ENCODE measurements at places on chromosomes 13 and 19.
A peak's percentile ranks its signal among the peaks of the same experiment; 100 is the strongest.

DNA sequence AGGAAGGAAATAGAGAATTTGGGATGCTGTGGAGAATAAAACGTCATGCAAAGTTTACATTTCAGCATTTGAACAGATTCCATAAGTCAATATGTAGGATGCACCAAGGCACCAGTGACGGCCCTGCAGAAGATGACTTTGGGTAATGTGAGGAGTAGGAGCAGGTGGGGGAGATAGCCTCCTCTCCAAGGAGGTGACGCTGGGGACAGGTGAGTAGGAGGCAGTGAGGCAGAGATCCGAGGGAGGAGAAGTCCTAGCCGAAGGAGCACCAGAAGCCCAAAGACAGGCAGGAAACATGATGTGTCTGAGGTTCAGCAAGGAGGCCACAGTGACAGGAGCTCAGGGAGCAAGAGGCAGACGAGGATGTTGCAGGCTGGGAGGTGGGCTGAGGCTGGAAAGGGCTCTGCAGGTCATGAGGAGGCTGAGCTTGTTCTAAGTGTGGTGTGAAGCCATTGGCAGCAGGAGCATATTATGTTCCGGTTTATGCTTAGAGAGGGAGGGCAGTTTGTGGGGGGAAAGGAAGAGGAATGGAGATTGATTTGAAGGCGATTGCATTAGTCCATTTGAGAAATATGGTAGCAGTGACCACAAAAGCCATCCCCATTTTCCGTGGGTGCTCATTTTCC lies 55.7 kb upstream of the C1QTNF9 start:
- no peak for DNase-seq

DNA sequence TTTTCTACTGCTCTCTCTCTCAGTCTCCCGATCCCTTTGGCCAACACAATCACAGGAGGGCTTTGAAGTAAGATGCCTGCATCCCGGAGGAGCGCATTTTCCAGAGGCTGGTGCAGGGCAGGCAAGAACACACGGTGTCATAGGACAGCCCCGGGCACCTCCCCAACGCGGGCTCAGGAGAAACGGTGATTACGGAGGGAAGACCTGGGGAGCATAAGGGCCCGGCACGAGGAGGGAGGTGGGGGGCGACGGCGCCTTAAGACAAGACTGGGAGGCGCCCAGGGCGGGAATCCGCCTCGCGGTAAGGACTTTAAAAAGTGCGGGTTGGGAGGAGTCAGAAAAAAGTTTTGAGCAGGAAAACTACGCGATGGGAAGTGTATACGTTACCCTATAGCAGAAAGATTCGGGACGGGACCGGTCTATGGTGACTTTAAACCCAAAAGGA lies 18.7 kb upstream of the ZNF888 start:
- DNase-seq = peak; percentile 17

GRCh38 chr19:10321874-10322835 lies 6.3 kb upstream of the FDX2 start:
- no peak for DNase-seq

- no peak for DNase-seq
Observed at GRCh38 chr19:42064432-42064831, 5.6 kb downstream of the GRIK5 start.

DNA sequence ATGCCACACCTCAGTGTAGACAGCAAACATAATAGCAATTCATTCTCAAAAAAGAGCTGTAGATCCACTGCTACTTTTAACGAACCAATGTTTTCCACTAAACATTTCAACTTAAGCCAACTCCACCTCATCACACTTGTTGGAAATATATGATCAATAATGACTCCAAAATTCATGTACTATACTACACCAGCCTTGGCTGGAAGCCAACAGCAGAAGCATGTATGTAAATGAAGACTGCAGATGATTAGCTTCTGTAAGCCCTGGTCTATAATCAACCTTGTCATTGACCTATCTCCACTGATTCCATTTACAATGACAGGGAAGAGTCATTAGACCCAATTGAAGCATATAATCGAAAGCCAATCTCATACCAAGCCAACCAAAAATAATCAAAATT lies 71.7 kb downstream of the STK24 start:
- no peak for DNase-seq

GRCh38 chr13:82719987-82720386 lies 1162.3 kb downstream of the SLITRK1 start:
- DNase-seq = no peak

DNA sequence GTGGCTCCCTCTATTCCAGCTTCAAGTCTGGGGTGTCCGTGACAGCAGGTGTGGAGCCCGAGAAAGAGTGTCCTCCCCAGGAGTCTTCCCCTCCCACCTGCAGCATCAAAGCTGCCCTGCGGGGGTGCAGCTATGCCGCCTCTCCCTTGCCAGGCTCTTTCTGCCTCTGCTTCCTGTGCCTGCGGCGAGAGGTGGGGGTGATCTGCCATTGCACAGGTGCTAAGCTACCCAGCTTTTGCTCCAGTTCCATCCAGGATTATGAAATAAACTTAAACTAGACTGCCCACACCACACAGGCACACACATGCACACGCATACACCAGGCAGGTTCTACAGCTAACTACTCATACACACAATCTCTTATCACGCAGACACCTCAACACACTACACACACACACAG lies 104.7 kb upstream of the CLDN10 start:
- no peak for DNase-seq

GRCh38 chr19:41376241-41376997 lies at the start of gene TMEM91:
Gene TMEM91 (plus strand): TSS chr19:41376533. CDS start chr19:41378310, 1,777 bp downstream.
- DNase-seq = no peak

DNA sequence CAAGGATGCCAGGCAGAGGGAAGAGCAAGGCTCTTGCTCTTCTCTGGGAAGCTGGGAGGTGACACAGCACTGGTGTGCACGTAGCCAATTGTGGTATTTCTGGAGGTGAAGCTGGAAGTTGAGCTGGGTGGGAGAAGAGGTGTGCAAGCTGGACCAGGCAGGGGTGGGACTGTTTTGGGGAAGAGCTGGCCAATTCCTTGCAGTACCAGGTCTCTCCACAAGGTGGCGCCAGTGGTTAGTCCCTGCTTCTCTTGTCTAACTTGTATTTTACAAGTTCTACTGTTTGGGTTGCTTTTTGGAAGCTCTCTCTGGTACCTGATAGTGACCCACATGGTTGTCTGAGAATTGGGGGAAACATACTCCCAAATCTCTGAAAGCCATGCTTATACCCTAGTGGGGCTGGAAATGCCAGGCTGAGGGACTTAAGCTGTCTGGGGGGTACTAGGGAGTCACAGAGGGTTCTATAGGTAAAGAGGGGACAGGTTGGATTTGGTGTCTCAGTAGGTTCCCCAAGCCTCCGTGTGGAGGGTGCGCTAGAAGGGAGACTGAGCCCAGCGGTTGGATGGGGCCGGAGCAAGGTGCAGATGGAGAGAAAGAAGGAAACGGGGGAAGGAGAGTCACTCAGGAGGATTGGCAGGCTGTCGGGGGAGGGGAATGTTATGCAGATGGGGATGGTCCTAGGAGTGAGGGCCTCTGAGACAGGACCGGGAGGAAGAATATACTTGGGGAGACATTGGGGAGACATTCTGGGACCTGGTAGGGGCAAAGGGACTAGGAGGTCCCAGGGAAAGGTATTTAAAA lies 3.0 kb downstream of the HPN start:
- peak; percentile 61 for DNase-seq

DNA sequence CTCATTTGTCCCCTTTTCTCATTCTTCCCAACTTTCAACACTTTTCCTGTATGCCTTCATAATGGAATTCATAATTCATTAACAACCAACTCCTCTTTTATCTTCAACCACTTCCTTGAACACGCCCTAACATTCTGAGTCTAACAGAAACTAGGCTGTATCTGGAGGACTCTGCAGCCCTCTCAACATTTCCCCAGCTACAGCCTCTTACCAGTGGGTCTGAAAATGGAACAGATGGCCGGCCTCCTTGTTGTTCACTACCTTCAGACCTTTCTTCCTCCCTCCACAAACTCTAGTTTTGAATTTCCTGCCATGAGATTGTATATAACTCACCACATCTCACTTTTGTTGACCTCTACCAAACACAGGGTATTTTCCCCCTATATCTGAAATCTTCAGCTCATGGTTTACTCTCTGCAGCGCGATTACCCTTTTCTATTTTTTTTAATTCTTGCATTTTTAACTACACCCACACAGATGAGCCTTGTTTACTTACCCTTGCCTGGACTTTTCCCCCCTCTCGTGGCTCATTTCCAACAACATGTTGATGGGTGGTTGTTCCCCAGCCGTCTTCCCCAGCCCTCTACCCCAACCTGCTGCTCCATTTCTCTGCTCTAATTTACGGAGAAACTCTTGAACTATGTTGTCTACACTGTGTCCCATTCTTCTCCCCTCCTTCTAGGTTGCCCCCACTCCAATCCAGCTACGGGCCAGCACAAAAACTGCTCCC lies 846 bp downstream of the ZNF790 start:
- no peak for DNase-seq

DNA sequence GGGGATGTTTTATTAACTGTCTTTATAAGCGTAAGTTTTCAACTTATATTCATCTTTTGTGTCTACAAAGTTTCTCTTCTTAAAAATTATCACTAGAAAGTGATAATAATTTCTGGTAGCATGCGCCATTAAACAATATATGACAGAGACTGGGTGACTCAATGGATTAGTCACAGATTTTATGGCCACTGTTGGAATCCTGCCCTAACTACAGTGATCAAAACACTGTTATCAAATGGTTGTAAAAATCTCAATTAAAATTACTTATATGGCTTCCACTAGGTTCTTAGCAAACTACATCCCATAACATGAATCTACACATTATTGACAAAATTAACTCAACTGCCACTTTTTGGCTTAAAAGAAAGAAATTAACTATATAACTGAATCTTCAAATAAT lies 350.0 kb downstream of the DACH1 start:
- no peak for DNase-seq

DNA sequence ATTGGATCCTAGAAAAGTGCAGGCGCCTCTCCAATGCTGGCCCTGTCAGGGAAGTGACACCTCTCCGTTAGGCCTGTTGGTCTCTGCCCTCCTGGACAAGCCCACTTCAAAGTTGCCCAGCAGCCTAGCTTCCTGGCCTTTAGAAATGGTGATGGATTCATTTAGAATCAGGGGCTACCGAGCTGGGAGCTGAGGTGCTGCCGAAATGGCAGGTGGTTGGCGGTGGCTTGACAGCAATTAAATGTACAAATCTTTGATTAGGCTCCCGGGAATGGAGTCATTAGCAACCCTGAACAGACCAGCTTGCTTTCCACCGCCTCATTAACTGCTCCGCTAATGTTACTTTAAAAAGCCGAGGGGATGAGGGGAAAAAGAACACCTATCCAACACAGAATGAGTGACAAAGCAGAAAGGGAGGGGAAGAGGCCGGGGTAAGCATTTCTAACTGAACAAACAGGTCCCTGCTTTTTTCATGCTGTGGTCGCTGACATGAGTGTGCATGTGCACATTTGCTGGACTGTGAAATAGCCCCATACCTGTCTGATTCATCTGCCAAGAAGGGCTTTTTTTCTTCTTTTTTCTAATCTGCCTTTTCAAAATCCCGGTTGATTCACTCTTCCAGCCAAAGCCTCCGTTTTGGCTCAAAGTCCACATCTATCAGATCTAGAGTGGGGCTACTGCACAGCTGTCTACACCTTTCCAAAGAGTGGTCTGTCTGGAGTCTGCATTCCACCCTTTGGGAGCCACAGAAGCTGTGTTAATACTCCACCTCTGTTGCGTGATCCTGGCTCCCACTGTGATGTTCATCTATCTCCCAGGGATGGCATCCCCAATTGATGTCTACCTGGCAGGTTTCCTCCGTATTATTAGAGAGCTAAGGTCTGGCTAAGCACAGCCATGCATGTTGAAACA lies 431.9 kb downstream of the COG6 start:
- no peak for DNase-seq

DNA sequence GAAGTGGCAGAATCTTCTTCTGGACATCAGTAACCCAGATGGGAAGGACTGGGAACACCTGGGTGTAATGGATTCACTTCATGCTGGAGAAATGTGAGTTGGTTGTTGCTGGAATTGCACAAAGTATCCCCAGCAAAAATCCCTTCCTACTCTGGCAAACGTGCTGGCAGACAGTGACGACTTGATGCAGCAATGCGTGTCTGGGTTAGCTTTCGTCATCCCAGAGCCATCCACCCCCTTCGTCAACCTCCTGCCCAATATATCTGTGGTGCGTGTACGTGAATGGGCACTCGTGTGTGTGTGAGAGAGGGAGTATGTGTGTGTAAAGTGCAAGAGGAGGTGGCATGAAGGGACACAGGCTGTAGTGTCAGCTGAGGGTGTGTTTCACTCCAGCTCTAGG lies 70.9 kb downstream of the TM9SF2 start:
- DNase-seq = no peak

DNA sequence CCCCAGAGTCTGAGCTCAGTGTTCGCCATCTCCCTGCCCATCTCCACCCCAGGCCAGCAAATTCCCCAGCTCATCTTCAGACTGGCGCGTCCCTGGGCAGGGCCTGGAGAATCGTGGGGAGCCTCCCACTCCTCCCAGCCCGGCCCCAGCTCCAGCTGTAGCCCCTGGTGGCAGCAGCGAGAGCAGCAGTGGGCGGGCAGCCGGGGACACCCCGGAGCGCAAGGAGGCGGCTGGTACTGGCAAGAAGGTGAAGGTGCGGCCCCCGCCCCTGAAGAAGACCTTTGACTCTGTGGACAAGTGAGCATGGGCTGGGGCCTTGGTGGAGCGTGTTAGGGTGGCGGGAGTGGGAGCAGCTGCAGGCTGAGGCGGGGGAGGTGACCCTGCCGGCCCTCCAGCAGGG lies 8.4 kb upstream of the PRR19 start:
- DNase-seq = no peak

- no peak for DNase-seq
Observed at GRCh38 chr19:47514151-47514868, 553 bp downstream of the NAPA start.

- no peak for DNase-seq
Observed at GRCh38 chr13:108003626-108004025, 211.7 kb downstream of the LIG4 start.

Data from Kasumi-1 (cell line).